ENCODE measurements at places on chromosomes 11 and 22.

GRCh38 chr11:119739975-119740374 is 11.0 kb upstream of the NECTIN1 start:
- no peak for DNase-seq

DNA sequence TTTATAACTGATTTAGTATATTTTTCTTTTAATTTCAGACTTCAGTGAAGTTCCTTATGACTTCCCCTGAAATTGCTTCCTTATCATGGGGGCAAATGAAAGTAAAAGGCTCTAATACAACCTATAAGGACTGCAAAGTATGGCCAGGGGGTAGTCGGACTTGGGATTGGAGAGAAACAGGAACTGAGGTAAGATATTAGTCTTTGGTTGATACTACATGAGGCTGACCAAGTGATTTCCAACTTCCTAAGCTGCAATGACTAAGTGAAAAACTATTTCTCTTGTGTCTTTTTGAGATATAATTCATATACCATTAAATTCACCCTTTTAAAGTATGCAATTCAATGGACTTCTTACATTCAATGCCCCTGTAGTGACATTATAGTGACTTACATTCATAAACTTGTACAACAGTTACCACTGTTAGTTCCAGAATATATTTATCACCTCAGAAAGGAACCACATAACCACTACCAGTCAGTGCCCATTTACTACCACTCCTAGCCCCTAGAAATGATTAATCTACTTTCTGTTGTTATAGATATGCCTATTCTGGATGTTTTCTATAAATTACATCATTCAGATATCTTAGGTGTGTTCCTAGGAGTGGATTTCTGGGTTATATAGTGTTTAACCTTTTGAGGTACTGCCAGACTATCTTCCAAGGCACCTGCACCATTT is 21.6 kb downstream of the AAMDC start:
- DNase-seq: no peak

- DNase-seq: no peak
Measured at GRCh38 chr11:102603091-102603490, 22.0 kb downstream of the MMP20 start.

- no peak for DNase-seq
Measured at GRCh38 chr11:11407065-11407762, 54.2 kb upstream of the CSNK2A3 start.

- DNase-seq: no peak
Measured at GRCh38 chr11:86606270-86606835, 66.1 kb downstream of the ME3 start.

- no peak for DNase-seq
Measured at GRCh38 chr11:46294365-46295309, 17.2 kb downstream of the CREB3L1 start.

DNA sequence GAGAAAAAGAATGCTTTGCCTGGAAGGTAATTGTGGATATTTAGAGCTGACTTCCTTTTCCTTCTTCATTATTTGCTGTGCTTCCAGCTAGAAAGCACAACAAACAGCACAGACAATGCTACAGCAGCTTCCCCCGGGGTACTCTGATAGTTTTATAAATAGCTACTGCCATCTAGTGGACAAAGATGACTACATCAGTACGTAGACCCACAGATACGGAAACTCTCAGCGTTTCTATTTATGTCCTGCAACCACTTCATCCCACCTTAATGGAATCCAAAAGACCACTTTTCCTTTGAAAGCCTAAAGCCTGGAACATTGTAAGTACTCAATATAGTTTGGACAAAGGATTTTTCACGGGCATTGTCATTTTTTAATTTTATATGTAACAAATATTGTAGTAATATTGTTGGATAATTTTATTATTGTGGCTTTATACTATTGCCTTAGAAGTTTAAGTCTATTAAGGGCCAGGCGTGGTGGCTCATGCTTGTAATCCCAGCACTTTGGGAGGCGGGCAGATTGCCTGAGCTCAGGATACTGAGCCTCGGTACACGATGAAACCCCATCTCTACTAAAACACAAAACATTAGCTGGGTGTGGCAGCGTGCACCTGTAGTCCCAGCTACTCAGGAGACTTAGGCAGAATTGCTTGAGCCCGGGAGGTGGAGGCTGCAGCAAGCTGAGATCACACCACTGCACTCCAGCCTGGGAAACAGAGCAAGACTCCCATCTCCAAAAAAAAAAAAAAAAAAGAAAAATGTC is 7.5 kb downstream of the HSPA8 start:
- DNase-seq: no peak

GRCh38 chr11:8601376-8602133 is 7.5 kb upstream of the STK33 start:
- DNase-seq: no peak

DNA sequence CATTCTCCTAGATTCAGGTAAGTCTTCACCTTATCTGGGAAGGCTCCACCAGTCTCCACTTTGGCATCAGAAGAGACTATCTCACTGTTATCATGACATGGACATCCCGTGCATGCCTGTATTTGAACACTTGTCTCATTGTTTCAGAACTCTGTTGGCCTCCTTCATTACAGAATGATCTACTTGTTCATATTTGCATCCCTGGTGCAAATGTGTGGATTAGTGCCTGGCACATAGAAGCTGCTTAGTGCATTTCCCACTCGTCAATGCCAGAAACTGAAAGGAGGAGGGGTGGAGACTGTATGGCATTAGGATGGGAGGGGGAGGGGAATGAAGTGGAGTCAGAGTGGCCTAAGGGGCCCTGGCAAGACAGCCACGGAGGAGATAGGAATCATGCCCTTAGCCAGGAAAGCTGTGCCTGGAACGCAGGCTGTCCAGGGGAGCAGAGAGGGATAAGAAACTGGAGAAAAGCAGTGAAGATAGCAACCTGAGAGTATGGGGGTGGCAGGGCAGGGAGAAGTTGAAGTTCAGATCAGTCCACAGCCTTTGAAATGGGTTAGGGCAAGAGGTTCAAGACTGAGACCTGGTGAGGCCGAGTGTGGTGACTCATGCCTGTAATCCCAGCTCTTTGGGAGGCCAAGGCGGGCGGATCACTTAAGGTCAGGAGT is 53.8 kb upstream of the CAPRIN1 start:
- DNase-seq: no peak

DNA sequence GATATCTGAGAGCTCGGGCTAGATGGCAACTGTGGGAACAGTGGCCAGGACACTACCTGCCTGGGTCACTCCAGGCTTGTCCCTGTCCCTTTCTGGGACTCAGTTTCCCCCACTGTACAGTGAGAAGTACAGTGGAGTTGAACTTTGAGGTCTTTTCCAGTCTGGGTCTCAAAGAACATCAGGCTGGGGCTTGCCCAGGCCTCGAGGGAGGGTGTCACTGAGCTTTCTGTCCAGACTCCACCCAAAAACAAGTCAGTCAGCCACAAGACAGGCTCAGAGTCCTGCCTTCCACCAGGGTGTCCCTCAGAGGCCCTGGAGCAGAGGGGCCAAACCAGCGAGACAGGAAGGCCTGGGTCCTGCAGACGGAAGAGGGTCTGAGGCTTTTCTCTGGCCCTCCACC is 2.0 kb upstream of the PLA2G3 start:
- DNase-seq: no peak

DNA sequence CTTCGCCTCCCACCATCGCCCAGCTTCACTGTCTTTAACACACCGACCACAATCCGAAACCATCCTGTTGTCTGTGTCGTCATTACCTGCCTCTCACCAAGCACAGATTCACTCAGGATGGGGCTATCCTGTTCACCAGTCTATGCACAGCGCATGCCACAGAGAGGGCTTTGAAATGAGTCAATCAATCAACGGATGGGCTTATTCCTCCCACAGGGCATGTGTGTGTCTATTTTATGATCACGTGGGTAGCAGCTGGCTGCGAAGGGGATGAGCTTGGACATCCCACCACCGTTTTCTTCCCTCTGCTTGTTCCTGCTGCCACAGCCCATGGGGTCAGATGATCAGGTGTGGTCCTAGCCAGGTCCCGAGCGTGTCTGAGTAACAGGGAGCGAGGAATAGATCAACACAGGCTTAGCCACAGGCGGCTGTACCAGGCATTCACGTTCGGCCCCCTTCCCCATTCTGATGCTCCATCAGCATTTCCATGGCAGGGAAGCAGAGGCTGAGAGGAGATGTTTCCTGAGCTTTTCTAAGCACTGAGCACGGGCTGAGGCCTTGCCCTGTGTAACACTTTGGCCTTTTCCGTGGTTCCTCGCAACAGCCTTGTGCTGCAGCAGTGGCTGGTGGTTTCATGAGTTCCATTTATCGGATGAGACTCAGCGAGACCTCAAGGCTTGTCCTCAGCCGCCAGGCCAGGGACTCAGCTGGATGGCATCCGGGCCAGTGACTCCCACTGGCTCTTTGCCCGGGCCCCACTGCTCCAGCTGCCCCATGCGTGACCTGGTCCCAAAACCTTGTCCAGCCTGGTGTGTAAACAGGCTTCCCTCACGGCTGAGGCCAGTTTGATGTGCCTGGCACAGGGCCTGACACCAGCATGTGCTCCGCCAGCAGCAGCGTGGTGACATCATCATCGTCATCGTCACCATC is 48.1 kb upstream of the FGF3 start:
- no peak for DNase-seq

DNA sequence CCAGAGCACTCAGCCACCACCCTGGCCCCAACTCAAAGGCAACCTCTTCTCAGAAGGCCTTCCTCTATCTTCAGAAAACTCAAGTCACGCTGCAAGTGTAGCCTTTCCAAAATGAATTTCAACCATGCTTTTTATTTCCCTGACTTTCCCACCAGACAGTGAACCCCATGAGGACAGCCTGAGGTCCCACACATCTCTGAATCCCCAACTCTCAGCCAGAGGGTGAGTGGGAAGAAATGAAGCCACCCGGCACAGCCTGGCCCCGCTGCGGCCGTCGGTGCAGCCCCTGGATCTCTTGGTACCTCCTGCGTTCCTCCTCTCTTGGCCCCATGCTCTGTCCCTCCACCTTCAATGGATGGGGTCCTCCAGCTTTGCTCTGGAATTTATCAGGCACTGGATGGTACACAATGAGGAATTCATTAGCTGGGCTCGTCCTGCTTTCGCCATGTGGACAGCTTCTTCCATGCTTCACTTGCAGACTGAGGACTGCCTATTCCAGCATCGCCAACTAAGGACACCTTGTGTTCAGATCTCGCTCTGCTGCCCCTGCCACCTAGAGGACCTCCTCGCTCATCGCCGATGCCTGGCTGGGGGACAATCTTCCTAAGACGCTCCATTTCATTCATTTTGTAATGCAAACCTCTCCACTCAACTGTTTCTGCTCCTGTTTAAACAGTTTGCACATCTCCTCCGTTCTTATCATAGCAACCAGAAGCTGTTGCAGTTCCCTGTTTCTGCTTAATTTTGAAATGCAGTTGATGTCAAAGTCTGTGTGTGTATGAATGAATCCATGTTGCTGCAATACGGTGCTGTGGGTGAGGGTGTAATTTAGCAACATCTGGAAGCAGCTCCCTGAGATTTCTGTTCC is 672.1 kb downstream of the TBC1D22A start:
- no peak for DNase-seq

DNA sequence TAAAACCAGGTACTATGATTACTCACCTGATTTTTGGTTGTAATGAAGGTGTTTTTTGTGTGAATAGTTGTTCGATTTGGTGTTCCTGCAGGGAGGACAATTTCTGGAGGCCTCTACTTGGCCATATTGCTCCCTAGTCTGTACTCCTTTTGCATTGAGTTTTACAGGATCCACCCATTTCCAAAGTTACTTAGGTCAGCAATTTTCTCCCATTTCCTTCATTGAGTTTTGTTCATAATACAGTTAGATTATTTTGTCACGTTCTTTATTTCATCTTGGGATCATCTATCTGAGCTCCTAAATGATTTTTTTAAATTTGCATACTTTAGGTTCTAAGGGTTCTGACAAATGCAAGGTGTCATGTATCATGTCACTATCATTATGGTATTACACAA is 20.1 kb upstream of the AQP11 start:
- DNase-seq: no peak

DNA sequence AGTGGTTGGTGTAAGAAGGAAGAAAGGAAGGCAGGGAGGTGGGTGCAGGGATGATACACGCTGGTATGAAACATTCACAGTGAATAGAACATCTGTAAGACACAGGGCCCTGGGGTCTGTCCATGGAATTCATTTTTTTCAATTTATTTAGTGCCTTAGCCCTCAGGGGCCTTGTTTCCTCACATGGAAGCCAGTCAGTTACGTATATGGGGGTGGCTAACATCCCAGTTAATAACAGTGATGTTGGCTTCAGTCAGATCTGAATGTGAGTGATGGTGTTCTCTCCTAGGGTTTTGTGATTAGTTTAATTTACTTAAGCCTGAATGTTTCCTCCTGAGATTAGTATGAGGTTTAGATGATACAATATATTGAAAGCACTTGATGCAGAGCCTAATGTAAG is 577.1 kb downstream of the NTM start:
- DNase-seq: no peak

DNA sequence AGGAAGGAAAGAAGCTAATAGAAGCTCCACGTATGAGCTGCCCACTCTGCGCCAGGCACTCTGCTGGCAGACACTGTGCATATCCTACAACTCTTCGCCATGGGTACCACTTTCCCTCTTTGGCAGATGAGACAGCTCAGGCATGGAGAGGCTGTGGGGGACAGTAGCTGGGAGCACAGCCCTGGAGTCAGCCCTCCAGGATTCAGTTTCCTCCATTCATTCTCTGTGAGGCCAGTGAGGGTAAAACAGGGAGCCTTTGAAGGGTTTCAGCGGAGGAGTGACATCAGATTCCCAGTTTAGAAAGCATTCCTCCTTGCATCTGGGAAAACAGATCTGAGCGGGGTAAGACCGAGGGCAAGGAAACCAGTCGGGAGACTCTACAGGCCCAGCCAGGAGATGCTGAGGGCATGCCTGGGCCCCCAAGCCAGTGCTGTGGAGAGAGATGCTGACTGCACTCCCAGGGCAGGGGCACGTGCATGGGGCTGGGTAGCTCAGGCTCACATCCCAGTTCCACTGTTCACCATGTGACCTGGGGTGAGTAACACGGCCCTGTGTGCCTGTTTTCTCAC is 58.3 kb upstream of the EMID1 start:
- DNase-seq: no peak

GRCh38 chr11:18780896-18781295 is 10.7 kb downstream of the PTPN5 start:
- no peak for DNase-seq

GRCh38 chr11:76496174-76496573 is 51.4 kb downstream of the EMSY start:
- DNase-seq: no peak

GRCh38 chr11:66136752-66137123 is 66.7 kb downstream of the PACS1 start:
- no peak for DNase-seq

DNA sequence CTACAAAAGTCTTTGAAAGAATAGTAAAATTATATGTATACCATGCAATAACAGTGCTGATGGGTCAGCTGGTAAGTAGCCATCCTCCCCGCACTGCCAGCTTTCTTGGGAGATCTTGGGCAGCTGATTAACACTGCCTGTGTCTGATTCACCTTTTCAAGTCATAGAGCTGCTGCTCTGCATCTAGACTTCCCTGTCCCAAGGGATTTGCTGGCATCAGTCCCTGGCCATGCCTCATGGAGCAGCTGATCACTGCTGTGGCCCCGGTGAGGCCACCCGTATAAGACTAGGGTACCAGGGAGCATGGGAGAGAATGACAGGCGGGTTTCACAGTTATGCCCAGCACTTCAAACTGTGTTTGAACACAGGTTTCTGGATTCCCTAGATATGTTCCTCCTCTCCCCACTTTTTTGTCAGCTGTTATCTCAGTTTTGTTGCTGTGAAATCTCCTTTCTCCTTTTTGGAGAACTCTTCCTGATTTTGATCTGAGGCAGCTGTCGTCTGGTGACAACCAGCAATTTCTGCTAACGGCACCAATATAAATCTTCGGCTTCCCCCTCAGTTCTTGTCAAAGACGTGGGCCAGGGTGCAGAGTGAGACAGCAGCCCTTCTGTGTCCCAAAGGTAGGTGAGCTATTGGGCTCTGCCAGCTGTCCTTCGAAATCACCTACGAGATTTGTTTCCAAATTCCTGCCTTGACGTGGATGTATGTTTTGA is 438.9 kb downstream of the NTM start:
- DNase-seq: no peak
